Frontal cortex (tissue), 4 donors: ENCODE measurements at places on chromosomes 6 and 20.

GRCh38 chr20:56187534-56188165, 60.9 kb upstream of the MC3R start:
- DNase-seq, result peak; percentile 35

GRCh38 chr6:165268987-165269386, 40.4 kb downstream of the C6orf118 start:
- no peak for DNase-seq

- DNase-seq, result no peak
Observed at GRCh38 chr6:42410861-42411260, 40.9 kb downstream of the TRERF1 start.

- no peak for DNase-seq
Observed at GRCh38 chr6:150722614-150723344, 123.1 kb downstream of the PLEKHG1 start.

- no peak for DNase-seq
Observed at GRCh38 chr6:147648916-147649315, 140.4 kb downstream of the SAMD5 start.

DNA sequence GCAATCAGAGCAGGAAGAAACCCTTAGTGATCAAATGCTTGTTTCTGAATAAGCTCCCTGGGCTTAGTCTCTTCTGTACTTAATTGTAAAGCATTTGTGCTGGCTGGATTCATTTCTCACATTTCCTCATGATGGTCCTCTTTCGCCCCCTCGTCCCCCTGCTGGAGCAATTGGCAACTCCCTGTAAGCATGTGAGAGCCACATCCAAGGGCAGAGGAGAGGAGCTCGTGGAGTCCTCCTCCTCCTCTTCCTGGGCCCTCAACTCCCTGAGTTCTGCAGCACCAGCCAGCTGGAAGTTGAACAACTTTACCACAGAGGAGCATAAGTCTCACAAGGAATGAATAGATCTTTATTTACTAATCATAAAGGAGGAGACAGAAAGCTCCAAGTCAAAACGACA, 12.6 kb downstream of the ANKEF1 start:
- no peak for DNase-seq

GRCh38 chr20:63574156-63574828, at the start of gene HELZ2:
Gene HELZ2, minus strand, starts transcription at chr20:63574239. Its CDS starts 1,854 bp downstream, at chr20:63572385.
- peak; percentile 80 for DNase-seq

DNA sequence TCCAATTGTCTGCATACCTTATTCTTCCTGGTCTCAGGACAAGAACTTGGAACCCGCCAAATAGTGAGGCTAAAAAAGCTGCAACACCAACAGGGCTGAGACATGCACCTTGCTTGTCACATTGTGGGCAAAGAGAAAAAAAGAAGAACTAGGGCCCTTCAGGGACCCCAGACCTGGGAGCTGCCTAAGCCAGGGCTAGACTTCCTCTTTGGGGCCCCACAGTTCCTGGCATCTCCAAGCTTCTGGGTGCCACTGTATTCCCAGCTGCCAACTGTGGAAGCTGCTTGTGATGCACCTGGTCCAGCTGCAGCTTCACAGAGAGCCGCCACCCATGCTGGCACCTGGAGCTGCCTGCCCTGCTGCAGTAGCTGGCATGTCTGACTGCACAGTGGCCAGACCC, 370.6 kb downstream of the CD83 start:
- DNase-seq, result no peak

DNA sequence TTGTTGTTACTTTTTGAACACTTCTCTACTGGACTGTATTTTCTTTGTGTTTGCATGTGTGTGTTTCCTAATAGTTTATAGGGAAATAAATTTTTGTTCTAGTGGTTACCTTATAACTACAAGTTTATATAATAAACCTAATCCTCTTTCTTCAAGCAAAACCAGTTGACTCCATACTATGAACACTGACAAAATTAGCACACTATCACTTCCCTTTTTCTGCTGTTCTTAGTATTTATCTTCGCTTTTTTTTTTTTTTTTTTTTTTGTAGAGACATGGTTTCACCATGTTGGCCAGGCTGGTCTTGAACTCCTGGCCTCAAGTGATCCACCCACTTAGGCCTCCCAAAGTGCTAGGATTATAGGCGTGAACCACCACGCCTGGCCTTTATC, 25.0 kb upstream of the C6orf62 start:
- DNase-seq, result no peak

- no peak for DNase-seq
Observed at GRCh38 chr6:98581705-98582104, 252.7 kb upstream of the POU3F2 start.

DNA sequence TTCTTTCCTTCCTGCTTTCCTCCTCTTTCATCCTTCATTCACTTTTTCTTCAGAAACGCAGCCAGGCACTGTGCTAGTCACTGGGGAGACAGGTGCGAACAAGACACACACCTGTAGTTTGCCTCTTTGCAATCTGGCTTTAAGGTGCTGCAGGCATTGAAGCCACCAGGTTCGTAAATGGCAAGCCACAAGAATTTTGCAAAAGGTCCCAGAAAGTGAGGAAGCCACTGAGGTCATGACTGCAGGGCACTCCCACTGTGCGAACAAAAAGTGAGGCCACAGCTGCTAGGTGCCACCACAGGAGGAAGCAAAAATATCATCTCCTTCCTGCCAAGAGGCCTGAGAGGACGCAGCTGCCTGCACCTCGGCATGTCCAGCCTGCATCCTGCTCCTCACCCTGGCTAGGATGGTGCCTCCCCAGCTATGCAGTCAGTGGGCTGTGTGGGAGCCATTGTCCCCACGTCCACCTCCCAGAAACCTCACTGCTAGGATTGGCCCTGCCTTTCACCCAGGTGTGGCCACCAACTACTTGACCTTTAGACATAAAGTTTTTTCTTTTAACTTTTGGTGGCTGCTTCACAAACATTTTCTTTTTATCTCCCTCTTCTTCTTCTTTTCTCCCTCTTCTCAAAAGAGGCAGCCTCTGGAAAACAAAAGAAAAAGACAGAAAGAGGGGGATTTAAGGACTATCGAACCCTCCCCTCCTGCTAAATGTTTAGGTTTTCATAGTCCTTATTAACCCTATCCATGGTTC, 230.8 kb downstream of the BCAS1 start:
- no peak for DNase-seq

DNA sequence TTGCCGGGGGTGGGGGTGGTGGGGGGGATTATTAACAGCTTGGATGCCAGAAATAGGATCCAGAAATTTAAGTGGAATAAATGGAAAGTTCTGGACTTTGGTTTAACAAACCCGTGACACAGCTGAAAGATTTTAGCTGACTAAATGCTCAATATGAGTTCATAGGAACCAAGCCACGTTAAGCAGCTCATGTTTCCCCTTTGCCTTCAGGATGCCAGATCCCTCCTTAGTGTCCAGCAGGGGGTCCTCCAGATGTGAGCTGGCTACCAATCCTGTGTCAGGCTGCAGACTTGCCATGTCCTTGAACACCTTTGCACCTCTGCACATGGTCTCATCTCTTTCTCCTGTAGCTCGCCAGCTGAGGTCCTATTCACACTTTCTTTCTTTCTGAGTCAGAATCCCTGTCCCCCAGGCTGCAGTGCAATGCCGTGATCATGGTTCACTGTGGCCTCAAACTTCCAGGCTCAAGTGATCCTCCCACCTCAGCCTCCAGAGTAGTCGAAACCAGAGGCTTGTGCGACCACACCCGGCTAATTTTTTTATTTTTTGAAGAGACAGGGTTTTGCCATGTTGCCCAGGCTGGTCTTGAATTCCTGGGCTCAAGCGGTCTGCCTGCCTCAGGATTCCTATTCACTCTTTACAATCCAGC, 133.3 kb upstream of the ARMC2 start:
- DNase-seq, result no peak

GRCh38 chr20:19723813-19724430, 34.1 kb upstream of the RIN2 start:
- no peak for DNase-seq

DNA sequence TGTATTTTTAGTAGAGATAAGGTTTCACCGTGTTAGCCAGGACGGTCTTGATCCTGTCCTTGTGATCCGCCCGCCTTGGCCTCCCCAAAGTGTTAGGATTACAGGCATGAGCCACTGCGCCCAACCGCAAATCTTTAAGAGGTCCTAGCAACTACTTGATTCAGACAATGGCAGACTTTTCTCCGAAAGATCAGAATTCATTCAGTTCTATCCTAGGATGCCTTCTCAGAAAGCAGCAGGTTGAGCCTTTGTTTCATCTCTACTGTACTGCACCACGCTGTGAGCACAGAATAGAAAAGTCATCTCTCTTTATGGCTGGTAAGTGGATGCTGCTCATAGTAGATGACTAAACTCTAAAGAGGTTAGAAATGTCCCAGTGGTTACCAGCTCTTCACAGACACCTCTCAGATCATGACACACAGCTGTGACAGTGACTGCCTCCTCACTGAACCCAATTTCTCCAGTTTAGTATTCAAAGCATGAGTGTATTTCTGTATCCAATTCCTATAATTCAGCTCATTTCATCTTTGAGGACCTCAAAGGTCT, 6.0 kb upstream of the HSF2 start:
- DNase-seq, result no peak

GRCh38 chr6:111231090-111231459, 143.8 kb downstream of the SLC16A10 start:
- DNase-seq, result no peak

DNA sequence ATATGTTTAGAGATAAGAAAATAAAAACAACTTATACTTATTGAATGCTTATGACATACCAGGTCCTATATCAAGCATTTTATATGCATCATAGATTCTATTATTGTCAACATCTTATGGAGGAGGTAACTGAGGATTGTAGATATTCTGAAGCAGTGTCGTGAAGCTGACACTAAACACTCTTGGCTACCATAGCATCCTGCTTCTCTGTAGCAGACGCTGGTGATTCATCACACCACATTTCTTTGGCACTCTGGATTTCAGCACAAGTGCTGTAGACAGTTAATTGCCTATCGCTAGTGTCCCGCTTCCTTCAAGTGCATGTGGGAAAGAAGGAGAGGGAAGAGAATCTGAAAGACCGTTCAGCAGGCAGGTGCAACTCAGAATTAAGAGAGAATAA, 317.1 kb downstream of the PLCB1 start:
- no peak for DNase-seq

- no peak for DNase-seq
Observed at GRCh38 chr6:49912196-49912595, 45.9 kb upstream of the CRISP1 start.

GRCh38 chr6:158807515-158808441, 11.4 kb downstream of the EZR start:
- DNase-seq, result no peak

DNA sequence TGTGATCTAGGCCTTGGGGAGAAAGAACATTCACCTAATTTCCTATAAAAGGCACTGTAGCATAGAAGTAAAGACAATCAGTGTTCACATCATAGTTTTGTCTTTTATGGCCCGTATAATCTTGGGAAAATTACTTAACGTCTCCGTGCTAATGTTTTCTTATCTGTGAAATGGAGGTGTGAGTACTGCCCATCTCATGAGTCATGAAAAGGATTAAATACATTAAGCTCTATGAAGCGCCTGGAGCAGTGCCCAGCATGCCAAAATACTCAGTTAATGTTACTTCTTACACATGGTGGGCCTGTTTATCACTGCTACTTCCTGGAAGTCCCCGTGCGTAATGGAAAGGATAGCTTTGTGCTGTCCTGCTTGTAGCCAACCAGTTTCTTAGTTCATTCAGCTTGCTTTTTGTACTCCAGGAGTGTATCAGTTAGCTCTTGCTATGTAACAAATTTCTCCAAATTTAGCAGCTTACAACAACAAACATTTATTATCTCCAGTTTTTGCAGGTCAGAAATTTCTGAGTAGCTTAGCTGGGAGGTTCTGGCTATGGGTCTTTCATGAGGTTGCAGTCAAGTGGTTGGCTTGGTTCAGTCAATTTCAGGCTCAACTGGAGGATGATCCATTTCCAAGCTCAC, 103.6 kb upstream of the BMP2 start:
- no peak for DNase-seq

- DNase-seq, result no peak
Observed at GRCh38 chr6:168225471-168225911, 94.1 kb downstream of the DACT2 start.

DNA sequence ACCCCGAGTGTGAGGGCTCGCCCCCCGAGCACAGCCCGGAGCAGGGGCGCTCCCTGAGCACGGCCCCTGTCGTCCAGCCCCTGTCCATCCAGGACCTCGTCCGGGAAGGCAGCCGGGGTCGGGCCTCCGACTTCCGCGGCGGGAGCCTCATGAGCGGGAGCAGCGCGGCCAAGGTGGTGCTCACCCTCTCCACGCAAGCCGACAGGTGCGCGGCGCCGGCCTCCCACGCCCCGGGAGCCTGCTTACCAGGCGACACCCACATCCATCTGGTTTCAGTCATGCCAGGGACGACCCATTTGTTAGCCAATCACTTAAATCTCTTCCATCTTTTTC, 73.5 kb upstream of the PBOV1 start:
- peak; percentile 34 for DNase-seq

GRCh38 chr6:44261581-44261980, 3.8 kb downstream of the NFKBIE start:
- DNase-seq, result no peak

GRCh38 chr6:105431226-105431625, 28.3 kb upstream of the PREP start:
- no peak for DNase-seq

DNA sequence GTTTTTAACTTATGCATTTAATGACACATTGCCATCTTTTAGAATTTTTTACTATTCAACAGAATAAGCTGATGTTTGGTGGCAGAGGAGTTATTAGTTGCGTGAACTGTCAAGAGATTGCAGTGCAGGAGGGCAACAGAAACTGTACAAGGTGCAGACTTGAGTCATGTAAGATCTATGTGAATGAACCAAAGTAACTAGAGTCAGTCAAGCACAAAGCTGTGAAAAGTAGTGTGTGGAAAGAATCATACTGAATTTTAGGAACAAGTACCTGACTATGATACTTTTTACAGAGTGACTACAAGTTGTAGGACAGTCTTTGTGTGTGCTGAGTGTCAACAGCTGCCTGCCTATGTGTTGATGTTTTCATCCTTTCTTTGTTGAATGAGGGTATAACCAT, 2.7 kb upstream of the C6orf163 start:
- DNase-seq, result no peak
